ENCODE measurements at places on chromosomes 7 and 10.
A peak's percentile ranks its signal among the peaks of the same experiment; 100 is the strongest.

- DNase-seq: no peak
Measured at GRCh38 chr10:98892523-98892922, 343.1 kb downstream of the HPSE2 start.

- no peak for DNase-seq
Measured at GRCh38 chr10:123634221-123634620, 31.9 kb upstream of the GPR26 start.

DNA sequence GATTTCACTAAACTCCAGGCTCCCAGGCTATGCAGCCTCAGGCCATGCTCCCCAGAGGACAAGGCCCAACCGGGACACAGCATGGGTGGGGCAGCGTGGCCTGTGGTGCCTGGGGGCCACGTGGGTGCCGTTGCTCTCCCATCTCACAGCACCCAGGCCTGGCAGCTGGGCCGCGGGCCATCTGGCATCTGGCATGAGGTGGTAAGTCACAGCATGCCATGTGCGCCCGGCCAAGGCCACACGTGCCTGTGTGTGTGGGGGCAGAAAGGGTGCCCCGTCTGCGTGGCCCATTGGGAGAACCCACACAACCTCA, 204.1 kb downstream of the EBF3 start:
- no peak for DNase-seq

GRCh38 chr7:15678653-15679052, 7.8 kb downstream of the MEOX2 start:
- no peak for DNase-seq

- DNase-seq: peak; percentile 32
Measured at GRCh38 chr10:119198438-119198837, 8.9 kb upstream of the GRK5 start.

DNA sequence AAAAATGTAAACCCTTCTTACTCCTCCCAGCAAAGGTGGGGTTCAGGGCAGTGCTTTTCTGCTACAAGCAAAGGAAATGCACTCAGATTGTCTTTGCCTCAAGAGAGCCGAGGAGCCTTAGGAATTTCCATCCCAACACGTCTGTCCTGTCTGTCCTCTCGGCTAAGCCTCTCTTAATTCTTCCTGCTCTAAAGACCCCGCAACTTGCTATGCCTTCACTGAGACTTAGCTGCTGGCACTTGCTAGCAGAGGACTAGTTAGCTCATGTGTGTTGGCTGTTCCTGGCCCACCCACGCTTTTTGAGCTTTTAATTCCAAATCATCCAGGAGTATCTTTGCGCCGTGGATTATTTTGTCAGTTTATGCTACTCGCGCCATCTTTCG, 481 bp upstream of the NPM3 start:
- DNase-seq: no peak

DNA sequence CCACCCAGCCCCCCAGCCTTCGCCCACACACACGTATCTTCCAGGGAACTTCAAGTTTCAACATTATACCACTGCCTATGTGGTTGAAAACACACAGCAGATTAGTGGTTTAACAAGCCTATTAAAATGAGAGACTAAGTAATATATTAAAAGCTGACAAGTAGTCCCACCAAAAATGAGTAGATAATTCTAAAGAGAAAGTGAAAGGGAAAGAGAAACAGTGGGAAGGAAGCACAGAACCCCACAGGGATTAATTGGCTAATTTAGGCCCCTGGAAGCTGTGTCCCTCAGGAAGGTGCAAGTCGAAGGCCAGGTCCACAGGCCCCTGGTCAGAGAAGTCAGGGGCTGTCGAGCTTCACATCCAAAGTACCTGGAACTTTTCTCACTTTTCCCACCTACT, 210.5 kb upstream of the YAE1 start:
- no peak for DNase-seq

GRCh38 chr7:155699180-155699579, 54.7 kb downstream of the RBM33 start:
- no peak for DNase-seq

DNA sequence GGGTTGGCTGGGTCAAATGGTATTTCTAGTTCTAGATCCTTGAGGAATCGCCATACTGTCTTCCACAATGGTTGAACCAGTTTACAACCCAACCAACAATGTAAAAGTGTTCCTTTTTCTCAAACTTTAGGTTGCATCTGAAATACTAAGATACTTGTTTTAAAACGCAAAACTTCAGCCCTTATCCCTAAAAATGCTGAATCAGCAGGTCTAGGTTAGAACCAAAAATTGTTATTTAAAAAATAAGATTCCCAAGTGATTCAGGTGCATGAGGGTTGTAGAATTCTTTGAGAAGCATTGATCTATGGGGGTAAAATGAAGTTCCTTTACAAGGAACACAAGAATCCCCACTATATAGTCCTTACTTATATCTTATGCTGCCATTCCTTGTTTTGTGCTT, 56.5 kb upstream of the BICC1 start:
- DNase-seq: no peak

DNA sequence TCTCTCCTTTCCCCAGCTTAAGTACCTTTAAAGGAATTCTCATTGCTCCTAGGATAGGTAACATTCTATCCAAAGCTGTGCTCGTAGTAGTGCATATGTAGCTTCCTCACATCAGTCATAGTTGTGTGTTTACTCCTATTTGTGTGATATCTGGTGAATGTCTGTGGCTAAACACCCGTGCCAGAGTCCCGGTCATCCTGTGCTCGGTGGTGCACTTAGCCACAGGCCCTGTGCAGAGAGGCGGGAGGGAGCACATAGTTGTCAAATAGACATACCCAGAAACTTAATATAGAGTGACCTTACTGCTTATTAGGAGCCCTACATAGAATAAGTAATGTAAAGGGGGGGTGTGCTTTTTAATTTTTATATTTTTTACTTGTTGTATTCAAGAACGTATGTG, 76.6 kb downstream of the RBM33 start:
- DNase-seq: no peak
